Mammary epithelial cell (primary cell): ENCODE measurements at places on chromosomes 6 and 20. TPM values are rescaled to one million over a fixed set of nuclear protein-coding genes. Genes with fewer than 3 reads are reported as not detected.
A peak's percentile ranks its signal among the peaks of the same experiment; 100 is the strongest.

DNA sequence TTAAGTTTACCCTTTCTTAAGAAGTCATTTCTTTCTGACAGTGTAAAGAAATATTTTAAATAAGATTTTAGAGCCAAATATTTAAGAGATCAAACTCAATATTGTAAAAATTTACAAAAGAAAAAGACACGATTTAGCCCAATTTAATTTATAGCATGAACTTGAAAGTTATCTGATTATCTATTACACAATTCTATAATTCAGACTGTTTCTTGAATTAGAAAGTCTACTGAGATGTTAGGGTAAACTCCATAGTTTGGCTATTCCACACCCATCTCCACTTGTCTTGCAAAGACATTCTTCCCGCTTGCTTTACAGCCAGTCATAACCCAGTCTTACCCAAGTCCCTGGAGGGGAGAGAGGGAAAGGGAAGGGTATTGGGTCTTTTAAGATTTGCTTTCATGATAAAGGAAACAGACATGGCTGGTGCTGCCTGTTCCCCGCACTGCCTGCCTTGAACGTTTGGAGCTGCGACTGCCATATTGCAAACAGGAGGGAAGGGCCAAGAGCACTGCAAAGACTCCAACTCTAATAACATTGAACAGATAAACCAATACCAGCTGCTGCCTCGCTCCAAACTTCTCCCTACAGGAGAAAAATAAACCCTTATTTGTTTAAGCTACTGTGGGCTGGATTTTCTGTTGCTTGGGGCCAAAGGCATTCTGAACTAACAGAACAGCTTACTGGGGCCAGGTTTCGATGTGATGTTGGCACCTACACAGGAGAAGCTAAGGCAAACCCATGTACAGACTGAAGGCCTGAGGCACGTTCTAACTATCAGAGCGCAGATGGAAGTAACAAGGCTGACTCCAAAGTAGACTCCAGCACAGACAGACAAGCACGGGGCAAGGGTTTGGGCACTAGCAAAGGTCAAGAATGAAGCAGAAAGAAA, 552.3 kb upstream of the JARID2 start:
- DNase-seq, result no peak

DNA sequence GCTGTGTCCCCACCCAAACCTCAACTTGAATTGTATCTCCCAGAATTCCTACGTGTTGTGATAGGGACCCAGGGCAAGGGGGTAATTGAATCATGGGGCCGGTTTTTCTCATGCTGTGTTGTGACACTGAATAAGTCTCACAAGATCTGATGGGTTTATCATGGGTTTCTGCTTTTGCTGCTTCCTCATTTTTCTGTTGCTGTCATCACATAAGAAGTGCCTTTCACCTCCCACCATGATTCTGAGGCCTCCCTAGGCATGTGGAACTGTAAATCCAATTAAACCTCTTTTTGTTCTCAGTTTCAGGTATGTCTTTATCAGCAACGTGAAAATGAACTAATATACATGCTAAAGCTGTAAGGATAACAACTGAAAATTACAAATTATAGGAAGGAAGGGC, 88.3 kb downstream of the CDYL start:
- no peak for DNase-seq

DNA sequence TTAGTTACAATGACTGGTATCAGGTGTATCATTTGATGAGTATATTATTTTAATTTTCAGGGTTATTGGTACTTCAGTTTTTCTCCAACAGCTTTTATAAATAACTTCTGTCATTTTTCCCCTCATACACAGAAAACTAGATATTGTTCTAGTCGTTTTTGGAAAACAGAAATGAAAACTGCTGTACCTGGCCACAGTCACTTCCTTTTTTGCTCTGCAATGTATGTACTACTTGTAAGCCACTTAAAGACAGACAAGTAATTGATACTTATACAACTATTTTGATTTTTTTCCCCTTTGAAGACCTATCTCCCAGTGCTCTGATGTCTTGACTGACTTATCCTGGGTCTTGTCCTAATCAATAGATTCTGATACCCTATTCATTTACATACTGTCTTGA, 218.6 kb upstream of the RUNX2 start:
- DNase-seq, result no peak

GRCh38 chr6:25774120-25774715, 19.7 kb downstream of the SLC17A4 start:
- no peak for DNase-seq

DNA sequence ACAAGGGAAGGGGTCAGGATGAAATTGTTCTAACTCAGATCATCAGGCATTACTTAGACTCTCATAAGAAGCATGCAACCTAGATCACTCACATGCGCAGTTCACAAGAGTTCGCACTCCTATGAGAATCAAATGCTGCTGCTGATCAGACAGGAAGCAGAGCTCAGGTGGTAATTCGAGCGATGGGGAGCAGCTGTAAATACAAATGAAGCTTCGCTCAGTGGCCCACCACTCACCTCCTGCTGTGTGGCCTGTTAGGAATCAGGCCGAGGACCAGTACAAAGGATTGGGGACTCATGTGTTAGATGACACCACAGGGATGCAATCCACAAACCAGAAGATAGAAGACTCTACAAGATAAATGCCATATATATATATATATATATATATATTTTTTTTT, 31.5 kb upstream of the TOP1 start:
- DNase-seq, result no peak

DNA sequence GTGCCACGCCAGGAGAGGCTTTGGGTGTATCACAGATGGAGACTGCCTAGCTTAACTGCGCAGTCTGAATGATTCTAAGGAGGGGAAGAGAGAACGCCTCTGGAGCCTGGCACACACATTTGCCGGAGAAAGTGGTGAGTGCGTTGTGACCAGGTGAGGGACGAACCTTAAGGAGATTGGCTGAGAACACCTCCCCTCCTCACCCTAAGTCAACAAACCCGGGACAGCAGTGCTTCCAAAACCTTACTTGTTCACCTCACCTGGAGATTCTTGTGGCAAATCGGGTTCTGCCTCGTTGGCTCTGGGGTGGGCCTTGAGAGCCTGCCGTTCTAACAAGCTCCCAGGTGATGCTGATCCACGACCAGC, 9.4 kb downstream of the SYNJ2 start:
- no peak for DNase-seq

DNA sequence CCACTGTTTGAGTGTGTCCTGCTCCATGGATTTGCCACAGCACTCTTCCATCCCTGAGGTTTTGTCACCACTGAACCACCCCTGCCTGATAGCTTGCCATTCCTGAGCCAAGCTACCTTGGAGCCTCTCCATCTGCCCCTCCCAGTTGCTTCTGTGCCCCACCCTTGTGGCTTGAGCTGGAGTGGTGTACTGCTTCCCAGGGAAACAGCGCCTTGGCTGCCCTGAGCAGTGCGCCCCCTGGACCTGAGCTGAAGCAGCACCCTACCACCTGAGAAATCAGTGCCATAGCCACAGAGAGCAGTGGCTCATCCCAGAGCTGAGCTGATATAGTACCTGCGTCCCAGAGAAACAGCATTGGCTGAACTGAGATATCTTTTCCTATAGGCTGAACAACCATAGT, 40.3 kb downstream of the IL22RA2 start:
- DNase-seq, result no peak

DNA sequence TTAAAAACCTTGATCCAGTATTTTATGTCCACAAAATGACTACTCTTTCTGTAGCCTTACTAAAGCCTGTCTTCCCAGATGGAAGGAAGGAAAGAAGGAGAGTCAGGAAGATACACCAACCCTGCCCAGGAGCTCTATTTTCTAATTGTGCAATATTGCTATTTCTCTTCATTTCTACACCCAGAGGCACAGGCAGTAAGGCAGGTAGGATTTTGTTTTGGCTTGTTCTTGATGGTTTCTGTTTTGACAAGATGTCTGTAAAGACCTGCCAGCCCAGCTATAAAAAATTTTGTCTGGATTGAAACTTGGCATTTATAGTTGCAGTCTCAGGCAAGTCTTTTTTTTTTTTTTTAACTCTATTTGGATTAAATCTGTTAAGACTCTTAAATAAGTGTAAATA, 587.5 kb upstream of the ARID1B start:
- no peak for DNase-seq

- DNase-seq, result no peak
Observed at GRCh38 chr6:40738551-40739193, 151.5 kb upstream of the LRFN2 start.

- no peak for DNase-seq
Observed at GRCh38 chr20:64247307-64247618, 8.3 kb upstream of the PCMTD2 start.

DNA sequence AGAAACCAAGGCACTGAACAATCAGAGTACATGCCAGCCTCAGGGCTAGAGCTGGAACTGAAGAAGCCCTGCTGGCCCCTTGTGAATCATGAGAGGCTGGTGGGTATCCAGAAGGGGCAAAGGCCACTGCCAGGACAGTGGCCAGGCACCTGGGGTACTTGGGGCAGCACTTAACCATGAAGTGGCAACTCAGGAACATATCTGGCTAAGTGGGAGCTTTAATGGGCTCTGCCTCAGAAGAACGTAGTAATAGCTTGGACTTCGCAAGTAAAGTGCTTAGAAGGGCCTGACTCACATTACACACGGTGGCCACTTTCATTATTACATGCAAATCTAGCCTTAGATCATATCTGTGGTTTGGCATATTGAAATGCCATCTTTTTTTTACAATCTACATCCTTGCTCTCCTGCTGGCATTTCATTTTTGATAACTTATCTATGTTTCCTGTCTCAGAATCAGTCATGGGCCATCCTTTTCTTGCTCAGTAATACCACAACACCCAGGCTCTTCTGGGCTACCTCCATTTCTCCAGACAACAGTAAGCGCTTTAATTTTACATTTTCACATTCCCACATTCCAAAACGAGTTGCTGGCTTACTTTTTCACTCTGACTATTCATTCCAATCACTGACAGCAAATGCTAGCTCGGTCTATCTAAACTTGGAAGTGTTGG, 21.6 kb downstream of the NAPB start:
- DNase-seq, result peak; percentile 23

- DNase-seq, result peak; percentile 64
Observed at GRCh38 chr6:85354761-85355618, 94.9 kb upstream of the NT5E start.

GRCh38 chr20:47691625-47692024, 93.7 kb downstream of the SULF2 start:
- peak; percentile 46 for DNase-seq

- peak; percentile 57 for DNase-seq
Observed at GRCh38 chr6:142692942-142693341, 252.0 kb downstream of the HIVEP2 start.

DNA sequence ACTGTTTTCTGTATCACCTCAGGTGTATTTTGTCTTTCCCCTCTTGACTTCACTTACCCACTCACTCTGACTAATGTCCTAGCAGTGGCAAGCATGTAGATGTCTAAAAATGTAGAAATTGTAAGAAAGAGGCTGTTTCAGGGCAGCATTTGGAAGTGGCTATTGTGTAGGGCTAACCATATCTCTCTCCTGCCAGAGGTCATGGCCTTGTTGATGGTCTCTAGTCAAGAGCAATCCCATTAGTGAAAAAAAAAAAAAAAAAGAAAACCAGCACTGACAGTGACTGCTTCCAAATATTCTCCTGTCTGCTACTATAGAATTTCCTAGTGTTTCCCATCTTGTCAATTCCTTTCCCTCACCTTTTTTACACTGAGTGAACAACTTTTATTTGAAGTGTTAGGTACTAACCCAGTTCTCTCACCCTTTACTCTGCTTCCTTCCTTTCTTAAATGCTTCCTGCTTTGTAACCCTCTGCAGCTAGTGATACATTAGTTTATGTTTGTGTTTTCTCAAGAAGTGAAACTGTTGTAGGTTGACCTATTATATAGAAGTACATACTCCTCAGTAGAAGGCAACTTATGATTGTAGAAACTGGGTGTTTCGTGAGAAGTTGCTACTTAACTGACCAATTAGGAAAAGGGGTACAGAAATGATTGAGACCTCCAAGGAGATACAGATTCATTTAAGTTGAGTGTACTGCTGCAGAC, 174.1 kb upstream of the PTPRK start:
- no peak for DNase-seq

DNA sequence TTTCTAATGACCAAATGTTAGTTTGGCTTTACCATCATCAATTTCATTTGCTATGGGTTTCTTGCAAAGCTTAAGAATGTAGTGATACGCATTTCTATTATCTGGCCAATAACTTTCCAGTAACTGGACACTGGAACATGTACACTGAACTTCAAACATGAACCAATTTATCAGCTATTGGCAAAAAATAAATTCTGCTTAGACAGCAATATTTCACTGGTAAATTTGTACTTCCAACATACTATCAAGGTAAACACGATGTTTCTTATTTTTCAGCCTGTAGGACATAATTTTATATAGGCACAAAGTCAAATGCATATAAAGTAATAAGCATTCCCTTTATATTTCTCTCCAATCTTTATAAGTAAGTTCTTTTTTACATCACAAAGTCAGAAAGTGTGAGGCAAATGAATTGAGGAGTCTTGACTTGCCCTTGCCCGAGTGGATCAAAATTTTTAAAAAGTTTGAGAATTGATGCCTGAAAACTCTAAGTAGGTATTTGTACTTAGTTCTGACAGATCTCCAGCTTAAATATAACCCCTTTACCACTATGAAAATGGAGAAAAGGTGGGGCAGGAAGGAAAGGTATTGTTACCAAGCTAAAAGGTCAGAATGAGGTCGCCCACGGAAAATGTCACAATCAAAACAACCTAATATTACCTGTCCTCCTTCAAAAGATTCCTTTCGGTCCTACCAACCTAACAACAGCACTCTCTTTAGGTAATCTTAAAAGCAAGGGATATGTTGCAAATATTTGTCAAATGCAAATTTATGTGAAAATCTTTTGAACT, 41.3 kb downstream of the STK38 start:
- no peak for DNase-seq

GRCh38 chr20:35604449-35604747, 11.2 kb upstream of the SPAG4 start:
- no peak for DNase-seq

DNA sequence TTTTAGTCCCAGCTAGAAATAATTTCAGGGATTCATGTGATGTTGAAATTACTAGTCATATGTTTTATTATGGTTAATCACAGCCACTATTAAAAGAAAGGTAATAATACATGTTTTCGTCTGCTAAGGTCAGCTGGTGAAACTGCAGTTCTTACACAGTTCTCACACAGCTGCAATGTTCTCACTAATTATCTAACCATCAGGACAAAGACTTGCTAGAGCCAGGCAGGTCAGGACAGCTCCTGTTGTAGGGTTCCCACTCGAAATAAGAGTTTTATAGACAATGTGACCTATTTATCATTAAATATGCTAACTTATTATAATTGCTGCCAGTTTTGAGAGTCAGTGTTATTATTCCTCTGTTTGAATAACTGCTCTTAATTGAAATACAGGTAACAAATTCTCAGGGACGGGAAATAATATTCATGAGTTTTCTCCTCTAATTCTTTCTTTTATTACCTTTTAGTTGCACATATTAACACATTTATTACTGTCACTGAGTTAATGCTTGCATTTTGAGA, 97.9 kb downstream of the GJA1 start:
- DNase-seq, result peak; percentile 83

GRCh38 chr20:25989196-25989595, 292.5 kb upstream of the ZNF337 start:
- DNase-seq, result no peak

- DNase-seq, result no peak
Observed at GRCh38 chr6:150005761-150006651, 19.3 kb downstream of the RAET1L start.

The CFB gene
- 4.6 and 7.9 TPM in 2 replicates for total RNA-seq

The CD83 gene
- 2.1 and 4.4 TPM in 2 replicates for total RNA-seq

The LHFPL5 gene
- not detected in 2 replicates for total RNA-seq

The PRDM13 gene
- not detected for total RNA-seq

The SDHAF4 gene
- 13.1 and 22.6 TPM in 2 replicates for total RNA-seq

The SIRPG gene
- not detected in 2 replicates for total RNA-seq

The MLN gene
- total RNA-seq, result not detected

The DAAM2 gene
- not detected in 2 replicates for total RNA-seq

The FABP7 gene
- total RNA-seq, result not detected

The RFX6 gene
- not detected for total RNA-seq

The TEAD3 gene
- total RNA-seq, result 12.5 TPM

The PLEKHG1 gene
- total RNA-seq, result 35.3 and 51.4 TPM in 2 replicates

The UNC93A gene
- total RNA-seq, result not detected in 2 replicates
